DMS153 (cell line): ENCODE measurements at places on chromosomes 12 and 14.

GRCh38 chr12:1634590-1635191 is 5.7 kb downstream of the WNT5B start:
- DNase-seq = peak; percentile 39

DNA sequence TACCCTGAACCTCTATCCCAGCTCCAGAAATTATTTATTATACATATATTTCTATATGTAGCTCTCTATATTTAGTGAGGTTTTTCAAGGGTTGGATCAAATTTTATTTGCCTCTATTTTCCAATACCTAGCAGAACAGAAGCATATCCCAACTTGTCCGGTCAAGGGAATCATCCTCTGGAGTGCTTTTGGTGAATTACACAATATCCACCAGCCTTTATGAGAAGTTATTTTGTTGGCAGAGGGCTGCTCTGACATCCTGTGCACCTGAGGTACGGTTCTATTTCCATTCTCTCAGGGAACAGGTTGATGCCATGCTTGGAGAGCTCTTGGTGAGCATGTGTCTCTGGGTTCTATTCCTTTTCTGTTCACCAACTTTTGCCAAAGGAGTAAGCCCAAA is 1056.4 kb downstream of the GALC start:
- no peak for DNase-seq

DNA sequence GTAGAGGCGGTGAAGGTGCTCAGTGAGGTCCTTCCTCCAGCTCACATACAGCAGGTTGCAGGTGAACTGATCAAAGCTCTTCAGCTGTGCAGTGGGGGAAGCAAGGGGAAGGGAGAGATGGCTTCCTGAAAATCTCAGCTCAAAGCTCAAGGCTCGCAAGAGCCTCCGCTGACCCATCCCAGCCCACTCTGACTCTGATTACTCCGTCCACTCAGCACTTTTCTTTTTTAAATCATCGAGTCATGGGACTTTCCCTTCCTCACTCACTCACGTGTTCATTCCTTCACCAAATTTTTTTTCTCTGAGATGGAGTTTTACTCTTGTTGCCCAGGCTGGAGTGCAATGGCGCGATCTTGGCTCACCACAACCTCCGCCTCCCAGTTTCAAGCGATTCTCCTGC is 4.7 kb downstream of the ABCD4 start:
- DNase-seq = no peak

DNA sequence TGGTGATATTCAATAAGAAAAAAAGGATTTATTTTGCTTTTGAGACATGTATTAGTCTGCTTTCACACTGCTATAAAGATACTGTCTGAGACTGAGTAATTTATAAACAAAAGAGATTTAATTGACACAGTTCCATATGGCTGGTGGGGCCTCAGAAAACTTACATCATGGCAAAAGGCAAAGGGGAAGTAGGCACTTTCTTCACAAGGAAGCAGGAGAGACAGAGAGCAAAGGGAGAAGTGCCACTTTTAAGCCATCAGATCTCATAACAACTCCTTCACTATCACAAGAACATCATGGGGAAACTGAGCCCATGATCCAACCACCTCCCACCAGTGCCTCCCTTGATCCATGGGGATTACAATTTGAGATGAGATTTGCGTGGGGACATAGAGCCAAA is 43.9 kb downstream of the BHLHE41 start:
- no peak for DNase-seq

DNA sequence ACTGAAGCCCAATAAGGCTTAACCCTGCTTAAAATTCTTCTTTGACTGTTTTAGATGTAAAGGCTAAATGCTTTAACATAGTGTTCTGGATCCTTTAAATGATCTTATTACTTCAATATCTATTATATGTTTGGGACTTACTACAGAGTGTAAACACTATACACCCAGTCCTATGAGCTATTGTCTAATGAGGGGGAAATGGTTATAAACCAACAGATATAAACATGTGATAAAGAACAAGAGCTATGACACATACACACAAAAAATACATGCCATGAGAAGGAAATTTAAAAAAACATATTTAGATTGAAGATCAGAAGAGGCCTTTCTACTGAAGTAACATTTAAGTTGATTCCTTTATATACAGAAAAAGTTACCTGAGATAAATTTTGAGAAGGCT is 505.1 kb downstream of the FOXG1 start:
- no peak for DNase-seq

GRCh38 chr14:74142523-74142922 is 57.8 kb downstream of the LIN52 start:
- DNase-seq = no peak

- no peak for DNase-seq
Observed at GRCh38 chr14:50736932-50737419, 68.9 kb upstream of the SAV1 start.

GRCh38 chr14:56162476-56162875 is 44.3 kb downstream of the PELI2 start:
- no peak for DNase-seq

DNA sequence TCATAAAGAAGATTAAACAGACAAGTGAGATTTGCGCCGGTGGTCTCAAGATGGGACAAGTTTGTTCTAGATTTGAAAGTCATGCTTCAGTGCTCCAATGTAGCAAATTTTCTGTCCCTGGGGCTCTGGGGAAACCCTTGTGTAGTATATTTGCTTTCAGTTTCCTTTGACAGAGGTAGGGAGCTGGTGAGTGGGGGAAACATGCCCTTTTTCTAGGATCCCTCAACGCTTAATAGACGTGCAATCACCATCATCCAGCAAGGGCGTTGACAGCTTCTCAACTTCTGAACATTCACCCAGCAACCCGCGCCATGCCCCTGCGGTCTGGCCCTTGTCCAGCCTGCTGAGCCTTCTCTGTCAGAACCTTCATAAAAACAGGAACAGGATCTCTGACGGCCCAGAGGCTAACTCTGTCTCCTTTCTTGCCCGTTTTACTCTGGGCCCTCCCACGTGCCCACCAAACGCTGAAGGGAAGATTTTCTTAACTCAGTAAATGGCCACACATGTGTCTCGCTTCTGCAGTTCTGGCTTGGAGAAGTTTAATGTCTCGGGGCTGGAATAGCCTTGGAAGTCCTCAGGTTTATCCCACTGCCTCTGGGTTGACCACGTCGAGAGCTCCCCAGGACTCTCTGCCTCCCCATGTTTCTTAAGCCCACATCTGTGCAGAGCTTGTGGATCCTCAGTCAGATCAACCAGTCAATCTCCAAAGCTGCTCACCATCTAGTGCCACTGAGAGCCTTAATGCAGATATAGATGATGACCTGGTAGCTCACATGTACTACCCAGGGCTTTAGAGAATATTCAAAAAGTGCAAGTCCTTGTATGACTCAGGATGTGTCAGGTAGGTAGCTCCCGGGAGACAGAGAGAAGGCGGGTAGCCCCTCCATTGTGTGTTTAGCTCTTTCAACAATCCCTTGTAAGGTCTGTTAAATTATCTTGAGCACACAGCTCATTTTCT is 58.1 kb upstream of the CCND2 start:
- no peak for DNase-seq

DNA sequence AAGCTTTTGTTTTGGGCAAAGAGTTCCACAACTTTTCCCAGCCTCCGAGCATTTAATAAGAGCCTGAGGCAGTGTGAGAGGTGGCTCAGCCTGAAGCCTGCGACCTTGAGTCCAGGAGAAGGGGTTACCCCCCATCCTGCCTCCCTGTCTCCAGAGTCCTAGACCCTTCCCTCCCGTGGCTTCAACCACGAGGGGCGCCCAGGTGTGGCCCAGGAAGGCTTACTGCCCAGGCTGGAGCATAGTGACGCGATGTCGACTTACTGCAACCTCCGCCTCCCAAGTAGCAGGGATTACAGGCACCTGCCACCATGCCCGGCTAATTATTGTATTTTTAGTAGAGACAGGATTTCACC is 641 bp downstream of the LRRC43 start:
- no peak for DNase-seq

GRCh38 chr12:110246636-110247339 is 34.3 kb upstream of the ATP2A2 start:
- DNase-seq = no peak

GRCh38 chr14:70149596-70150165 is 39.1 kb downstream of the SLC8A3 start:
- no peak for DNase-seq

DNA sequence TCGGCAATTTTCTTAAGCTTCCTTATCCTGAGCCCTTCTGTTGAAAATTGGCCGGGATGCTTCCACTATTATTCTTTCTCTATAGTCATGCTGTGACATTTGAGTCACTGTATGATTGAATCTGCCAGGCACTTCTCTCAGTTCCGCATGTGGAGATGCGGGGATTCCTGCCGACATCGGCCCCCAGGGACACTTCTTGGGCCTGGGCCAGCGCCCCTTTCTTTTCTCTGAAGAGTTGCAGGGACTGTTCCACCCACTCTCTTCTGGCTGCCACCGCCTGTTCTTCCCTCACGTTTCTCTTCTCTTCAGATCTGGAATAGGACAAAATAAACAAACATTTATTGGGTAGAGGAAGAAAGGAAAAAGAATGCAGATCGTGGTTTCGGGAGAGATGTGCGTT is 310.1 kb downstream of the ETNK1 start:
- DNase-seq = peak; percentile 38

DNA sequence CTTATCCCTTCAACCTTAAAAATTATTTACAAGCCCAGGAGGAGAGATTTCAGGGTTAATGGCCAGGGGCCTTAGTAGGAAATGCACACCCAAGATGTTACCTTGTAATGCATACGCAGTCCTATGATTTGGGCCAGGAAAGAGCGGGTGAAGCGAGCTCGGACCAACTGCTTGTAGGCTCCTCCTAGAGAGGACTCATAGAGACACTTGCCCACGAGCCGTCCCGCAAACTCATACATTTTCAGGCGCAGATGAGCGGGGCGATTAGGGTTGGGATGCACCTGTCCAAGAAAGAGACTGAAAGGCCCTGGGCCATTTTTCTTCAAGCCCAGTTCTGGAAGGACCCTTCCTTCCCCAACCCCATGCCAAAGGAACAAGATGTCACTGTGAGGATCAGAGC is 43.0 kb downstream of the AREL1 start:
- DNase-seq = no peak

DNA sequence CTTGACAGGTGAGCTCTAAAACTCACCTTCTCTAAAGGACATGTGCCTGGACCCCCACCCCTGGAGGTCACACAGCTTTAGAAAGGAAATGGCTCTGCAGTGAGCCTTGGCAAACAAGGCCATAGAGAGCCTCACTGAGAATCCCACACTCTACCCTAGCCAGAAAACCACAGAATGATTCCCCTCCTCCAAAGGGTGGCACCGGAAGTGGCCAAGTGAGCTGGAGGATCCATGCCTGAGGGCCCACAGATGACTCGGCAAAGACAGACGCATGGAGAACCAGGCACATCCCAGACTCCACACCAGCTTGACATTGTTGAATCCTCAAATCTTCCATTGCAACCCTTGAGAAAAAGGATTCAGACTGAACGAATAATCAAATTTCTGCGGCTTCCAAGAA is 54.2 kb upstream of the PTHLH start:
- no peak for DNase-seq

- DNase-seq = no peak
Observed at GRCh38 chr14:84694161-84694560, 835.8 kb upstream of the FLRT2 start.

DNA sequence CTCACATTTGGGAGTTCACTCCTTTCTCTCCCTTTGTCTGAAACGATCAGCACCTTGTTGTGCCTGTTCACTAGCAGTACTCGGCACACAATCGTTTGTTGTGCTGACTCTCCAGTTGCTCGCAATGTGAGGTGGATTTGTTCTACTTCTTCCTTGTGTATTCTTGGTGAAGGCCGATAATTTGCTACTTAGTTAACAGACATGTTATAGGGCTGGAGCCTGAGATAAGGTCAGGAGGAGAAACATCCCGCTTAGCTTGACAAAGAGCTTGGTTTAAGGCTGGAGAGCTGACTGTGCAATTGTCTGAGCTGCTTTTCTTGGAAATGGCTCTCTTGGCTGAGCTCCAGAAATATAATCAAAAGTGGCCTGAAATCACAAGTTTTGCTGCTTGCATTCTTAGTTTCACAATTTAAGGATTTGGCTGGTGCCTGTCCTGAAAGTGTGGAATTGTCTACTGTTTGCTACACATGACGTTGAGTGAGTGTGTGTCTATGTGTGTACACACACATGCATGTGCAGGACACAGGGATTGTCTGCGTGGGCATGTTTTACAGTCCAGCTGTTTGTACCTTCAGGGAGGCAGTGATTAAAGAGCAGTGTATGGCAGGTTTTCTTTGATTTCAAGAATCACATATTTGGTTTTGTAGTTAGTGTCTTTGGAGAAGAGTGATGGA is 77.7 kb downstream of the ARF6 start:
- DNase-seq = no peak

DNA sequence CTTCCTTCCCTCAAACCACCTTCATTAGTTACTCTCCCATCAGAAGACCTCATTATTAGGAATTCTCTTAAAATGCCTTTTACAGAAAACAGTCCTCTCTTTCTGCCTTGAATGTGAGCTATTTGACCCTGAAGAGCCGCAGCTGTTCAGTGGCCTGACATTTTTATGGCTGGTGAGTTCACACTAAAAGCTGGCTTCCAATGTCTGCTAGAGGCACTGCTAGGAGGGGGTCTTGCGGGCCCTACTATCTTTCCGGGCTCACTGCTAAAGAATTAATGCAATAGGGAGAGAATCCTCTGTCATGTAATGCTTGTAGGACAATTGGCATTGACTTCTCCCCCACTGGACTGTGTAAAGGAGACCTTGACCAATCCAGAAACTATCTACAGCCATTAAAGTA is 87.7 kb downstream of the GPR135 start:
- no peak for DNase-seq

DNA sequence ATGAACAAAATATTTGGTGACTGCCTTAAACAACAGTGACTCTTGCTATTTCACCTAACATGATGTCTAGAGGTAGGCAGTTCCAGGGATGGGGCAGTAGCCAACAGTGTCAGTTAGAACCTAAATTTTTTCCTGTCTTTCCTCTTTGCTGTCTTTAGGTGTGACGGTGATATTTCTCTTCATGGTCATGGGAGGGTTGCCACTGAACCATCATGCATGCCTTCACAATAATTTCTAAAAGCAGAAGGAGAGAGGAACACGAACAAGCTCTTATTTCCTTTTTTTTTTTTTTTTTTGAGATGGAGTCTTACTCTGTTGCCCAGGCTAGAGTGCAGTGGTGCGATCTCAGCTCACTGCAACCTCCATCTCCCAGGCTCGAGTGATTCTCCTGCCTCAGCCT is 2.4 kb downstream of the CCDC63 start:
- DNase-seq = no peak

DNA sequence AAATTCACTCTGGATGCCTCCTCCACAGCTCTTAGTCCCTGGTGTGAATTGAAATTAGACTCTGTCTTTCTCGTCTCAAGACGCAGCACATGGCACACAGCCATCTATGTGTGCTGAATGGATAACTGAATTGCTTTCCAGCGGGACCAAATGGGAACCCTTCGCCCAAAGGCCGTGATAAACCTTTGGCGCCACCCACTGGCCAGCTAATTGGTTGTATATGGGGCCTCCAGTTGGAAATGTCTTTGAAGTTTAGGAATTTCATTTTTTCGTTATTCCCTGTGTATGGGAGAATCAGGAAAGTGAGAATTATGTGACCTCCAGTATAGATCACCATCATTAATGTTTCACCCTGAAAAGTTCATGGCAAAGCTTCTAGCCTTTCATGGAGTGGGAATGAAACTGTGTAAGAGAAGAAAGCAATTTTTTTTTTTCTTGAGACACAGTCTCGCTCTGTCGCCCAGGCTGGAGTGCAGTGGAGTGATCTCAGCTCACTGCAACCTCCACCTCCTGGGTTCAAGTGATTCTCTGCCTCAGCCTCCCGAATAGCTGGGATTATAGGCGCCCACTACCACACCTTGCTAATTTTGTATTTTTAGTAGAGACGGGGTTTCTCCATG is 9.8 kb upstream of the HSP90AA1 start:
- no peak for DNase-seq
